Smooth muscle cell of the umbilical artery (primary cell): ENCODE measurements at places on chromosomes 3 and 15. TPM values are rescaled to one million over a fixed set of nuclear protein-coding genes. Genes with fewer than 3 reads are reported as not detected.

Gene CLDN18
- total RNA-seq: not detected in 2 replicates

Gene OR5AC2
- total RNA-seq: not detected in 2 replicates

Gene PCYT1A
- 82.5 and 98.9 TPM in 2 replicates for total RNA-seq

Gene ANKRD63
- total RNA-seq: not detected in 2 replicates

Gene CHRD
- 0.55 and 0.59 TPM in 2 replicates for total RNA-seq

Gene TM4SF4
- not detected in 2 replicates for total RNA-seq

Gene SST
- total RNA-seq: not detected in 2 replicates

Gene GABRR3
- total RNA-seq: not detected in 2 replicates

Gene BFSP2
- total RNA-seq: not detected in 2 replicates

Gene CPLX3
- not detected in 2 replicates for total RNA-seq

Gene MAGI1
- total RNA-seq: 28.2 and 51.1 TPM in 2 replicates

Gene HRG
- total RNA-seq: not detected in 2 replicates

Gene RAB6B
- 0.30 and 1.6 TPM in 2 replicates for total RNA-seq

Gene LSMEM2
- total RNA-seq: not detected in 2 replicates

Gene IL20RB
- total RNA-seq: 0.59 and 1.9 TPM in 2 replicates

Gene CLEC3B
- total RNA-seq: not detected in 2 replicates

Gene COMMD2
- 32.2 and 33.9 TPM in 2 replicates for total RNA-seq

Gene ZNF502
- total RNA-seq: 4.9 and 5.9 TPM in 2 replicates

Gene CPN2
- total RNA-seq: not detected in 2 replicates

Gene SMAD6
- 7.9 and 25.5 TPM in 2 replicates for total RNA-seq

Gene CD86
- not detected in 2 replicates for total RNA-seq

Gene PIGZ
- 2.7 and 3.0 TPM in 2 replicates for total RNA-seq

Gene LPCAT4
- 5.0 and 16.5 TPM in 2 replicates for total RNA-seq

Gene LRRC2
- under 0.01 and 0.23 TPM in 2 replicates for total RNA-seq

Gene GOLGA6L7
- not detected in 2 replicates for total RNA-seq

Gene IQCF5
- total RNA-seq: not detected in 2 replicates
